Activated CD4-positive, alpha-beta T cell treated with anti-CD3 and anti-CD28 coated beads, Interleukin-2, Interleukin-4, amounts not matched to agents 100 ng/mL and 50 ng/mL, durations not matched to agents 16 hours and 8 hours (primary cell): ENCODE measurements at places on chromosomes 1 and 21.
A peak's percentile ranks its signal among the peaks of the same experiment; 100 is the strongest.

DNA sequence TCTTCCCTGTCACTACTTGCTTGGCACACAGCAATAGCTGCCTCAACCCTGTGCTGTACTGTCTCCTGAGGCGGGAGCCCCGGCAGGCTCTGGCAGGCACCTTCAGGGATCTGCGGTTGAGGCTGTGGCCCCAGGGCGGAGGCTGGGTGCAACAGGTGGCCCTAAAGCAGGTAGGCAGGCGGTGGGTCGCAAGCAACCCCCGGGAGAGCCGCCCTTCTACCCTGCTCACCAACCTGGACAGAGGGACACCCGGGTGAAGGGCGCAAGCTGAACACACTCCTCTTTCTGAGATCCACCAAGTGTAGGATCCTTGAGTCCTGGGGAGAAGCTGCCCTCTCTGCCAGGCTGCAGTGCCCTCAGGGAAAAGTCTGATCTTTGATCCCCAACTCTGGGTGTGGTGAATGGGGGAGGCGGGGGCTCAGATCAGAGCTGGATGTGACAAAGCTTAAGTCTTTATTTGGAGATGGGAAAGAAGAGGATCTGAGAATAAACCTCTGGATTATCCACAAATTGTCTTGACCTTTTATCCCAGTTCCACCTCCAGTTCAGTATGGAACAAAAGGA lies 1.2 kb downstream of the RXFP4 start:
- DNase-seq: no peak

DNA sequence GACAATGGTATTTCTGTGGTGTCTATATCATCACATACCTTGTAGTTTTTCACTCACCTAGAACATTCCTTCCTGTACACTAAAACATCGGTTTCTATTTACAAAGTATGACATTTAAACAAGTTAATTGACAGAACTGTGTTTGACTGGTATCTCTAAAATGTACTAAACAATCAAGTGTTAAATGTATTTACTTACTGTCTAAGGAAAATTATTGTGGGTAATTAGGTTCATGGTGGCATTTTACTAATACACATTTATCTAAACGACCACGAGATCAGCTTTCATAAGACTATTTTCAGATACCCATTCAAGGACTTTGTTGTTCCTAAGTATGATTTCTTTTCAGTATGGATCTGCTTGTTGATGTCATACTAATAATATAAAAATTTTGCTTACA lies 115.2 kb downstream of the ADGRL2 start:
- no peak for DNase-seq

GRCh38 chr1:207414606-207415108 lies 39.5 kb upstream of the CR2 start:
- DNase-seq: peak; percentile 55

GRCh38 chr1:27074175-27074780 lies 61.6 kb upstream of the TENT5B start:
- DNase-seq: no peak

DNA sequence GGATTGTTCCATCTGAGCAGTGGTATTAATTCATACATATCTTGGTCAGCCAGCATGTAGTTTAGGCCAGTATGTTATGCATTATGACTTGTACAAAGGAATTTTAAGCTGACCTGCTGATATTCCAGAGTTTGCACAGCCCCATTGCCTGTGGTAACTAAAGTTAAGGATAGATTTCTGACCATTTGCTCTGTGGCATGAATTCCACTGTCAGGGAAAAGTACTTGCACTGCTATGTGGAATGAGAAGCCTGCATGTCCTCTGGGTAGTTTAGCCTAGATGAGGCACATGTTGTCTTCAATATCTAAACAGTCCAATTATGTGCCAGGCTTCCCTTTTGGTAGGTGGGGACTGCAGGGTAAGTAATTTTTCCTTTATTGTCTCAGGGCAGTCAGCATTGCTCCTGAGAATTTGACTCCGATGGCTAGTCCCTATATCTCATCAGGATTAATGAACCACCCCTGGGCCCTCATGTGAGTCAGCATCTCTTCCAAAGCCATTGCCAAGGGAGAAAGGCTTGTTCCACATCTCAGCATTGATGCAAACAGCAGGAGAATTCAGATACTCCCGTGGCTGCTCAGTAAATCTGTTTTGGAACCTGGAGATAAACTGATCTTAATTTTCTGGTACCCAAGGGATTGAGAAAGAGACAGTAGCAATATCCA lies 30.2 kb downstream of the NEK7 start:
- DNase-seq: no peak

- DNase-seq: no peak
Observed at GRCh38 chr21:41689289-41689583, 77.6 kb downstream of the RIPK4 start.

DNA sequence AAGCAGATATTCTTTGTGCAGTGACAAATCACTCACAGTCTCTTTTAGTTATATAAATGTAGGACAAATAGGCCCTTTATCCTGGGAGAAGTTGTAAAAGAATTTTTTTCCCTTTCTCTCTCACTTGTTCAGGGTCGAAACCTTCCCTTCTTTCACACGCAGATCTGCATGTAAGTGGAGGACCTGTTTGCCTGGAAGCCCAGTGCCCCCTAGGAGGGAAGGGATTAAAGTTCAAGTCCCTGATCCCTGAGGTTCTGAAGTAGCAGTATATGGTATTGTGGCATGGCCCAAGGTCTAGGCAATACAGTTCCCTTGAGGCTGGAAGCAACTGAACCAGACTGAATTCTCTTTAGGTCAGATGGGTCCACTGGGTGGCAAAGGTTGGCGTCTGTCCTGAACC lies 48.6 kb upstream of the PTGFRN start:
- no peak for DNase-seq

- DNase-seq: no peak
Observed at GRCh38 chr1:165147799-165148198, 208.7 kb downstream of the LMX1A start.

DNA sequence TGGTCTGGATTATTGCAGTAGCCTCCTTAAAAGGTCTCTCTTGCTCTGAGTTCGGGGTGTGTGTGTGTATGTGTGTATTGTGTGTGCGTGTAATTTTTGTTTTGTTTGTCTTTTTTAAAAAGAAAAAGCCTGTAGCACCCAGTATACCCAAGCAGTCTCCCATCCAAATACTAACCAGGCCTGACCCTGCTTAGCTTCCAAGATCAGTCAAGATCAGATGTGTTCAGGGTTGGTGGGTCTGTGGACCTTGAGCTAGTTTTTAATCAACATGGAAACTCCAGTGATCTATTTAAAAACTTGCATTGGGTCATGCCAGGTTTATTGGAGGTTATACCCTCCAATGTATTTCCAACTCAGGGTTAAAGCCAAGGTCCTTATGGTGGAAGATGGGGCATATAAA lies 40.3 kb downstream of the FNBP1L start:
- no peak for DNase-seq

- DNase-seq: no peak
Observed at GRCh38 chr1:52588535-52588934, 13.6 kb upstream of the GPX7 start.
